ENCODE measurements at places on chromosomes 3 and 15. TPM values are rescaled to one million over a fixed set of nuclear protein-coding genes. Genes with fewer than 3 reads are reported as not detected.

DNA sequence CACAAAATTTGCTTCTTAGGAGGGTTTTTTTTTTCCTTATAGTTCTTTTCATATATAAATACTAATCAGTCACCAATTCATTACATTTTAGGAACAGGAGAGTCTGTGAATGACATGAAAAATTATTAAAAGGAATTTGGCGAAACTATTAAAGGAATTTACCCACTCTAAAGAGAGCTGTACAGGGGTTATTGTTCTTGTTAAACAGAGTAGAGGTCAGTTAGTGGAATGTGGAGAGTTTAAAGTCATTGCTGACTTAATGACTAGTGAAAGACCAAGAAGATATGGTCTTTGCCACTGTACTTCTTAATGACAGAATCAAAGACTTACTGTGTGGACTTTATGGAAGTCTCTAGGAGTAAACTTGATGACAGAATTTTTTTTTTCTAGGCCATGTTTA is 333.6 kb upstream of the C2CD4B start:
- no peak for DNase-seq

GRCh38 chr3:21778715-21779114 is 27.7 kb upstream of the ZNF385D start:
- DNase-seq: no peak

GRCh38 chr3:182713743-182714517 is 79.4 kb upstream of the ATP11B start:
- no peak for DNase-seq

GRCh38 chr3:121362035-121362734 is 183.6 kb downstream of the POLQ start:
- DNase-seq: no peak

GRCh38 chr15:60152386-60152785 is 148.3 kb downstream of the FOXB1 start:
- DNase-seq: no peak

DNA sequence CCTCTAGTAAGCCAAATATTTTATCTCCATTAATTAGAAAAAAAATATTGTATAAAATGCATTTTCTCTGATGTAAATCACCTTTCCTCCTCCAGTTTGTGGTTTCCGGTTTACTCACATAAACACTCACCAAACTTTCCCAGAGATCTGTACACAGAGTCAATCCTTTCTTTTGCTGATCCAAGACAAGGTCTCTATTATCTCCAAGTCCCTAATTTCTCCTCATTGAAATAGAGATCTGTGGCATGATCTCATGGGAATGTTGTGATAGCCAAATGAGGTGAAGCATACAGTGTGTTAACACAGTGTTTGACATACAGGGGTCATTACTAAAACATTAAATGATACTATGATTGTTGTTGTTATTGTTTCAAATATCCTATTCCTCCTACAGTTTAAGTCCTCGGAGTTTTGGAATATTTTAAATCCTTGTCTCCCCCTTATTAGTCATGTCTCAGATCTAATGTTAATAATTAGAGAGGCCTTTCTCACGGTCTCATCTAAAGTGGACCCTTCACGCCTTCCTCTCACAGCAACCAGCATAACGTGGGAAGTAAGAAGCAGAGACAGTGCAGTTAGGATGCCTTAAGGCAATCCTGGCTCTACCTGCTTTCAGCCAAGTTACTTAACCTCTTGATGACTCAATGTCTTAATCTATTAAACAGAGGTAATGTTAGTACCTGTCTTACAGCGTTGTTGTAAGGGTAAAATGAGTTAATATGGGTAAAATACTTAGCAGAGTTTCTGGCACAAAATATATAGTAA is 333.3 kb downstream of the GRM7 start:
- DNase-seq: no peak

- no peak for DNase-seq
Observed at GRCh38 chr3:107990433-107990832, 100.4 kb downstream of the CD47 start.

DNA sequence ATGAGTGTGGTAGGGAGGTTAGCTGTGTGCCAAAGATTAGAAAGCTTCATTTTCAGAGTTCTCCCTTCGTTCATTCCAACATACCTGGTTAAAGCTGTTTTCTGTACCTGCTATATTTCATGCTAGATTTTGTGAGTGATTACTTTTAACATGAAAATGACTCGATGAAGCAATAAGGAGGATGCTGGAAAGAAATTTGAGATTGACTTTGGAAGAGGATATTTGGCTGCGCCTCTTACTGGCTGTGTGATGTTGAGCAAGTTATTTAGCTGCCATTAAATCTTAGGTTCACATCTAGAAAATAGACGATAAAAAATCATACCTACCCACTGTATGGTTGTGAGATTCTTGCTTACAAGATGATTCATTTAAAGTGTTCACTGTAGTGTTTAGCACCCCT is 288.7 kb downstream of the ZIC4 start:
- DNase-seq: no peak

DNA sequence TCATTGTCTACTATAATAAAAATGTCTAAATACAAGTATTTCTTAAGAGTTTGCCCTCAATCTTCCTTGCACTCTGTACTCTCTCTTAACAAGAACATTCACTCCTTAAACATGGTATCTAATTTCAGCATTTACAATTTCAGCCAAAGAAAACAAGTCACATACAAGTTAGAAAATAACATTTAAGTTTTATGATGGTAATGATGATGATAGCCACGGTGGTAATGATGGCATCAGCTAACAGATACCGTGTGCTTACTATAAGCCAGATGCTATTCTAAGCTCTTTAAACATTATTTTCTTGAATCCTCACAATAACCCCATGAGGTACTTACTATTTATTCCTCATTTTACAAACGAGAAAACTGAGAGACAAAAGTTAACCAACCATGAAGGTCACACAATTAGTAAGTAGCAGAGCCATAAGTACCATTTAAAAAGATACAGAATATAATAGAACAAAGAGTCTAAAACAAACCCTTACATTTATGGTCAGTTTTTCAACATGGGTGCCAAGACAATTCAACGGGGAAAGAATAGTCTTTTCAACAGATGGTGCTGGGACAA is 7.4 kb downstream of the SPICE1 start:
- no peak for DNase-seq

- DNase-seq: no peak
Observed at GRCh38 chr15:98958918-98959639, 48.5 kb downstream of the PGPEP1L start.

- no peak for DNase-seq
Observed at GRCh38 chr3:10688126-10688525, 127.9 kb upstream of the SLC6A11 start.

DNA sequence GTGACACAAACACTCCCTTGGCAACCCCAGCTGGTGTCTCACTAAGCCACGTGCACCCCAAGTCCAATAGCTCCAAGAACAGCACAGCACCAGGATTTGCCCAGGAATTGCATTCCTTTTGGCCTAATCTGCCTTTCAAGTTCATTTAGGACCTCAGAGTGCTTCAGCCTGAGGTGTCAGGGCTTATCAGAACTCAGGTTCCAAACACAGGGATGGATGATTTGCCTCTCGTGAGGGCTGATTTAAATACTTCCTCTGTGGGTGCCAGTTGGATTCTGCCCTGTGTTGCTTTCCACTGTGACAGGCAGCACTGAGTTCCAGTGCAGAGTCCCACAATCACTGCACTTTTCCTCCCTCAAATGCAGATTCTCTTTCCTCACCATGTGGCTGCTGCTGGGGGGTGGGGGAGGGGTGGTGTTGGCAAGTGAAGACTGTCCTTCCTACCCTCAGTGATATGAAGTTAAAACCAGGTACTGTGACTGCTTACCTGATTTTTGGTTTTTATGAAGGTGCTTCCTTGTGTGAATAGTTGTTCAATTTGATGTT is 204.3 kb upstream of the STAC start:
- no peak for DNase-seq

DNA sequence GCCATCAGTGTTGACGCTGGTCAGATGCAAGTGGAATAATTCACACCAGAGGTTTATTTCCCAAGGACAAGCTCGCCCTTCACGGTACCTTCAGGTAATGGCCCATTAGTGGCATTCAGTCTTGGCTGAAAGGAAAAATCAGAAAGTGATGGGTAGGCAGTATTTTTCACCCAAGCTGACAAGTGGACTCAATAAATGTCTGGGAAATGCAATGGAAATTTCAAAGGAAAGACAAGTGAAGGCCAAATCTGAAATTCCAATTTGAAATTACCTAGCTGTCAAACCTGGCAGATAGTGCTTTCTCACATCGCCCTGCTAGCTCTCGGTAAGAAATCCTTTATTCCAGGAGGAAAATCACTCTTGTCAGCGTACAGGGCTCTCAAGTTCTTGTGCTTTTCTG is 413.5 kb downstream of the OCA2 start:
- no peak for DNase-seq

- DNase-seq: no peak
Observed at GRCh38 chr3:126208182-126208581, 27.8 kb upstream of the ALDH1L1 start.

DNA sequence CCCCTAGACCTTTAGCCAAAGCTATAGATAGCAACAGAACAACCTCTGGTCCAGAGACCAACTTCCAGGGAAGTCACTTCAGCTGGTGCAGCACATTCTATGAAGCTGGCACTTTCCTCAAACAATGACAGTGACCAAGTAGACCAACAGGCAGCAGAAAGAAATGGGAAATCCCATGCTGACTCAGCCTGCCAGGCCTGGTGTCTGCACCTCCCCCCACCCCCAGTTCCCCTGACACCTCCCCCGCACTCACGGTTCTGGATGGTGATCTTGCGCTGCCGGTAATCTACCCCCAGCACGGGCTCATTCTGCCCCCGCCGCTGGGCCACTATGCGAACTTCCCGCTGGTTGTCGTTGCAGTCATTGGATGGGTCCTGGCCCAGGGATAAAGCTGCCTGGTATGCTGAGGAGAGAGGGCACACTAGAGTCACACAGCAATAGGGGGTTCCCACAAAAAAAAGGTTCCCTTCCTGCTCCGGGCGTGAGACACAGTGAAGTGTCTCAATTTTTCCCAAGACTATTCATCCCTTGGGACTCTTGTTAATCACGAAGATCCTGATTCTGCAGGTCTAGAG is 17.0 kb downstream of the ILDR1 start:
- DNase-seq: no peak

GRCh38 chr3:71547249-71548198 is 36.0 kb downstream of the FOXP1 start:
- no peak for DNase-seq

GRCh38 chr3:194808640-194809097 is 123.0 kb downstream of the FAM43A start:
- no peak for DNase-seq

SLC22A13 gene
- 0.68 TPM for total RNA-seq

CPNE9 gene
- 0.63 TPM for total RNA-seq

NR1I2 gene
- total RNA-seq: 0.55 TPM

Data from spleen (tissue), 13 donors.